ENCODE measurements at places on chromosomes 7 and 10.

- no peak for DNase-seq
Observed at GRCh38 chr10:47418321-47418720, 34.2 kb upstream of the ZNF488 start.

DNA sequence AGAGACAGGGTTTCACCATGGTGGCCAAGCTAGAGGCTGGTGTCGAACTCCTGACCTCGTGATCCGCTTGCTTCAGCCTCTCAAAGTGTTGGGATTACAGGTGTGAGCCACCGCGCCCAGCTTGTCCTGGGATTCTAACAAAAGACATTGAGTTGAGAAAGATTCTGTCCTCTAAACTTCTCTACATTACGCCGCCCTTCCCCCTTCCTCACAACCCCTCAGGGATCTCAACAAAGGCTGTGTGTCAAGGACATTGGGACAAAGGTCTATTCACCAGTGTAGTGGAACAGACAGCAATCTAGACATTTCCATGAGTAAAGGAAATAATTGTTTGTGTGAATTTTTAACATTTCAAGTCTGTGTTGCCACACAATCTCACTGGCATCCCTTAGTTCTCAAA, 68.8 kb upstream of the KIF5B start:
- no peak for DNase-seq

DNA sequence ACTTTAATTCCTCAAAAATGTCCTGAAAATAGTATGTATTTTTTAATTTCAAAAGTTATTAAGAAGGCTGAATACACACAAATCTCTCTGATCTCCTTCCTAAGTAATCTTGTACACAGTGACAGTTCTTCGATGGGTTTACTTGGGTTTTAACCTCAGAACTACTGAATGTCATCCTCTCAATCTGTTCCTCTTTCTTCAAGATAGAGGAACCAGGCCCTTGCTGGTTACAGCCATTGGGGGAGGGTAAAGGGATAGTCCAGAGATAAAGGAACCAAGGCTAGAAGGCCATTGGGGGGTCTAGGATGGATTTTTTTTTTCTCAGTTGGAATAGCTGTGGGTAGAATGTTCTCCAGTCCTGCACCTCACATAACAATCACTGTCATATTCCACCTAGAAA, 224.9 kb downstream of the SKIDA1 start:
- no peak for DNase-seq

DNA sequence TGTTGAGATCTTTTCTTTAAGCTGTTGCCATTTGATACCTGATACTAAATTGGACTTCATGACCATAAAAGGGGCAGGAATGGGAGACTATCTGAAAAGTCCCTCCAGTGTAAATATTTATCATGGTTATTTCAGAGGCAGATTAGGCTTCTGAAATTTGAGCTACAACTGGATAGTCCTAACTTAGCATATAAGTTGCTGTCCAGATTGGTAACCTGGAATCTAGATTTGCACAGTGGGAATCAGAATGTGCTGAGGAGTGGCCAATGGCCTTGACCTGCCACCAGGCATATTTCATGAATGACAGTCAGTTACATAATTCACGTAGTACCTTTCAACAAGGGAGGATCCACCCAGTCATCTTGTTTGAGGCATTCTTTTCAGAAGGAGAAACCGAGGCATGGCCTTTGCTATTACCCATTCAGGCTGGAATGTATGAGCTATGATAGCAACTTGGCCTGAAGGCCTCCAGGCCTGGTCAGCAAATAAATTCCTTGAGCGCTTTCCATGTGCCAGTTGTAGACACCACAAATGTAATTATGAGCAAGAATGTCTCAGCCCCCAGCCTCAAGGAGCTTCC, 80.0 kb downstream of the EEPD1 start:
- no peak for DNase-seq

GRCh38 chr10:102644646-102645387, 538 bp downstream of the TRIM8 start:
- peak; percentile 75 for DNase-seq

DNA sequence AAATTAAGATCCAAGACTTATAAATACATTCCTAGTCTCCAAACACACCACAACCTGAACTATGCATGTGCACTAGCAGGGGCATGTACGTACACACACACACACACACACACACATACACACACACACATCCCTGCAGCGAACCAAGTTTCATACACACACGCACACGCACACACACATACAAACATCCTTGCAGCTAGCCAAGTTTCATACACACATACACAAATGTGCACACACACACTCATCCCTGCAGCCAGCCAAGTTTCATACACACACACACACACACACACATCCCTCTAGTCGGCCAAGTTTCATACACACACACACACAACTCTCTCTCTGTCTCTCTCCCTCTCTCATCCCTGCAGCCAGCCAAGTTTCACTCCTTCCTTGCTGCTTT, 82.7 kb upstream of the WIPF3 start:
- no peak for DNase-seq

DNA sequence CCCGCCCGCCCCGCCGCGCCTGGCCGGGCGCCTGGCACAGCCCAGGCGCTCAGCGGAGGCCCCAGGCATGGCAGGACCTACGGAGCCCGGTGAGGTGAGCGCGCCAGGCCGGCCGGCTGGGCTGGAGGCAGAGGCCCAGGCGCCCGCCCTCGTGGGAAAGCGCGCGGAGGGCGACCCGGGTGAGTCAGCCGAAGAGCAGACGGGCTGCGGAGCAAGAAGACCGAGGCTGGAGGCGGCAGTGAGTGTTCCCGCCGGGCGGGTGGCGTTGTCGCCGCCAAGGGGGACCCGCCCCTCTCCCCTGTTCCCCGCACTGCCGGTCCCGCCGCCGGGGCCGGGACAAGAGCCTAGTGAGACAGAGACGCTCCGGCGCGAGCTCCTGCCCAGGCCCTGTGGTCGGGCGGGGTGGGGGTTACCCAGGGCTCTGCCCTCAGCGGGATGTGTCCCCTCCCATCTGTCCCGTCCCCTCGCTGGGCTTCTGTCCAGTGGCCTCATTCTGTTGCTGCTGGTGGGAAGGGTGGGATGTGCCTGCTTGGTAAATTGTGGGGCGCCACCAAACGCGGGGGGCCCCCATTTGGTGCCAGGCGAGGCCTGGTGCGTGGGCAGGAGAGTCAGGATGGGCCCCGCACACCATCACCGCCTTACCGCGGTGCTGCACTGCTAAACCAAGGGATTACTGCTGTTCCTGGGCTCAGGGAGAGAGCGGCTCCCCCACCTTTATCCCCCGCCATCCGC, 17.0 kb upstream of the NODAL start:
- no peak for DNase-seq

GRCh38 chr10:94879214-94879613, 59.2 kb upstream of the CYP2C9 start:
- DNase-seq, result no peak

All from esophagus squamous epithelium (tissue), 5 donors.